ENCODE measurements at places on chromosomes 1 and 21. TPM values are rescaled to one million over a fixed set of nuclear protein-coding genes. Genes with fewer than 3 reads are reported as not detected.

HTR6 gene
- total RNA-seq: not detected

NEK7 gene
- 75.4 TPM for total RNA-seq

KIAA1614 gene
- 0.22 TPM for total RNA-seq

B3GALT2 gene
- 0.07 TPM for total RNA-seq

TTC34 gene
- 8.3 TPM for total RNA-seq

PDE9A gene
- total RNA-seq: 5.8 TPM

KLHL12 gene
- total RNA-seq: 26.1 TPM

ANGPTL3 gene
- total RNA-seq: not detected

- H3K36me3 ChIP-seq: no peaks in the 10 kb centered on the region
- no peak overlapping the region for H3K4me3 ChIP-seq
- no peak overlapping the region for H3K27ac ChIP-seq
- H3K4me1 ChIP-seq: no peaks in the 10 kb centered on the region
Observed at GRCh38 chr1:11948822-11949458, 14.4 kb downstream of the PLOD1 start.

- H3K36me3 ChIP-seq: peaks cover 19% of the 10 kb centered on the region
- H3K27me3 ChIP-seq: no peaks in the 10 kb centered on the region
- H3K4me3 ChIP-seq: peak overlapping the region; percentile 18
- peak overlapping the region; percentile 91 for H3K27ac ChIP-seq
- H3K4me1 ChIP-seq: peaks cover 73% of the 10 kb centered on the region
- peak; percentile 75 for DNase-seq
Observed at GRCh38 chr1:111476761-111477309, 3.1 kb downstream of the C1orf162 start.

DNA sequence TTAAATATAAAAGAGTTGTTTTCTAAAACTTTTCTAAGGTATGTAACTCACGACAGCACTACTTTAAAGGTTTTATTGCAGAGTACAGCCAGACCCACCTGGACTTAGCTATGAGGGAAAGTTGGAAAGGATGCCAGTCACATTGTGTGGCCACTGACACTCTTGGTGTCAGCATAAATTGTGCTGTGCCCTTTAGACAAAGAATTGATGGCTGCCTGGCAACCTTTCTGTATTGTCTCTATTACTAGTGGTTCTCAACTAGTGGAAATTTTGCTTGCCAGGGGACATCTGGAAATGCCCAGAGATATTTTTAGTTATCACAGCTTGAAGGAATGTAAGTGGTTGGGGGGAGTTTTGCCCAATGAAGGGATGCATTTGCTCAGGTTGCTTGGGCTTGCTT lies 117.5 kb upstream of the APP start:
- H3K4me1 ChIP-seq: no peaks in the 10 kb centered on the region
- H3K4me3 ChIP-seq: no peak overlapping the region
- H3K27ac ChIP-seq: no peak overlapping the region

GRCh38 chr21:32626621-32627196 lies 14.5 kb upstream of the CFAP298 start:
- no peak for DNase-seq
- no peak overlapping the region for H3K4me3 ChIP-seq
- H3K27me3 ChIP-seq: peaks cover 3% of the 10 kb centered on the region
- H3K27ac ChIP-seq: no peak overlapping the region
- peaks cover 10% of the 10 kb centered on the region for H3K36me3 ChIP-seq

- H3K4me3 ChIP-seq: no peak overlapping the region
- no peaks in the 10 kb centered on the region for H3K27me3 ChIP-seq
- no peak overlapping the region for H3K27ac ChIP-seq
- no peaks in the 10 kb centered on the region for H3K4me1 ChIP-seq
Observed at GRCh38 chr1:170307426-170307825, 161.7 kb downstream of the NTMT2 start.

GRCh38 chr1:177571076-177571475 lies 398.8 kb downstream of the SEC16B start:
- no peaks in the 10 kb centered on the region for H3K36me3 ChIP-seq
- H3K4me1 ChIP-seq: no peaks in the 10 kb centered on the region
- no peak overlapping the region for H3K4me3 ChIP-seq
- DNase-seq: no peak

- no peak overlapping the region for H3K27ac ChIP-seq
- no peak overlapping the region for H3K4me3 ChIP-seq
- DNase-seq: no peak
Observed at GRCh38 chr1:41014871-41015270, 6.7 kb downstream of the SLFNL1 start.

- H3K27ac ChIP-seq: no peak overlapping the region
- no peaks in the 10 kb centered on the region for H3K27me3 ChIP-seq
- H3K4me3 ChIP-seq: no peak overlapping the region
- H3K4me1 ChIP-seq: no peaks in the 10 kb centered on the region
- DNase-seq: no peak
- no peaks in the 10 kb centered on the region for H3K36me3 ChIP-seq
Observed at GRCh38 chr1:222919478-222919865, 104.6 kb downstream of the DISP1 start.

- H3K36me3 ChIP-seq: peaks cover 7% of the 10 kb centered on the region
- peak within 1 kb of the TSS; percentile 68 for H3K27ac ChIP-seq
- peak; percentile 93 for DNase-seq
- H3K4me3 ChIP-seq: peak within 1 kb of the TSS; percentile 79
- H3K4me1 ChIP-seq: peaks cover 5% of the 10 kb centered on the region
Observed at GRCh38 chr1:153658400-153659174, at the start of gene SNAPIN. TSS of gene SNAPIN (plus strand) at chr1:153658703. CDS start at chr1:153658744, 41 bp downstream.

DNA sequence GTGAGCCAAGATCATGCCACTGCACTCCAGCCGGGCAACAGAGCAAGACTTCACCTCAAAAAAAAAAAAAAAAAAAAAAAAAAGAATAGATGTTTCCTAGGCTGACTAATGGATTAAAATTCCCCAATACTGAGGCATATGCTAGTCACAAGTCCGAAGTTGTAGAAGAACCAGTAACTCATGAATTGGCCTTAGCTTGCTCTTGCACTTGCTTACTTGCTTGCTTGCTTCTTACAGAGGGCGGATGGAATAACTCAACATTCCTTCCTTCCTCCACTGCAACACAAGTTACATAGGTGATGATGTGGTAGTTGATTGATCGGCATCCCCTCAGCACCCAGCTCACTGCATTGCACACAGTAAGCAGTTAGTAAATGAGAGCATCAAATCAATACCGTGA lies 2.8 kb upstream of the TARS2 start:
- H3K4me3 ChIP-seq: no peak overlapping the region
- H3K4me1 ChIP-seq: peaks cover 10% of the 10 kb centered on the region
- peaks cover 7% of the 10 kb centered on the region for H3K36me3 ChIP-seq
- no peak for DNase-seq
- no peak overlapping the region for H3K27ac ChIP-seq

DNA sequence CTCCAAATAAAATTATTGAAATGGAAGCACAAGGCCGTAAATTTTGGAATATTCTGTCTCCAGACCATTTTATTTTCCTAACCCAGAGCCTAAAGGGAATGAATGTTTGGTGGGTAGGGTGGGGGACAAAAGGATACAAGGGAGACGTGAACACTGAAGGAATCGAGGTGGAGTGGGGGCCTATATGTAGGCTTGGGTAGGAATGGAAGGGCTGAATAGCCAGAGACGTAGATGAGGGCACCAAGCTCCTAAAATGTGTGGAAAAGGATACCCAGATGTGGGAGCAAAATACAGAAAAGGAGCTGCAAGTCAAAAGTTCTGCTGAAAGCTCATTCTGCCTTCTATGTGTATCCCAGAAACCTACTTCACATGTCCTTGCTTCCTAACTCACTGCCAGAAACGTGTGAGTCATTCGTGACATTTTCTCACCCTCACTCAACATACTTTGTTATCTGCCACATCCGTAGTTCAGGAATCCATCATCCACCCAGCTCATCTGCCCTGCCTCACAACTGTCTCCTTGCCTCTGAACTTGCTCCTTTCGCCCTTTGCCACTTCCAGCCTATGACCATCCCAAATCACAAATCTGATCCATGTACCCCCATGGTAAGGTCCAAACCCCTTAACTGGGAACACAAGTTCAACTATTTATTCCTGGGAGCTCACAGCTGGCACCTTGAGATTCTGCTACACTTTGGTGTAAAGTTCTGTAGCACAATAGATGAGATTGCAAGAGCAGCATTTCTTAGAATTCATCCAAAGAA lies 84.1 kb upstream of the PRDX6 start:
- H3K27ac ChIP-seq: no peak overlapping the region
- no peaks in the 10 kb centered on the region for H3K36me3 ChIP-seq
- H3K4me1 ChIP-seq: no peaks in the 10 kb centered on the region
- H3K4me3 ChIP-seq: no peak overlapping the region
- no peaks in the 10 kb centered on the region for H3K27me3 ChIP-seq
